ENCODE measurements at places on chromosomes 6 and 20. TPM values are rescaled to one million over a fixed set of nuclear protein-coding genes. Genes with fewer than 3 reads are reported as not detected.

DNA sequence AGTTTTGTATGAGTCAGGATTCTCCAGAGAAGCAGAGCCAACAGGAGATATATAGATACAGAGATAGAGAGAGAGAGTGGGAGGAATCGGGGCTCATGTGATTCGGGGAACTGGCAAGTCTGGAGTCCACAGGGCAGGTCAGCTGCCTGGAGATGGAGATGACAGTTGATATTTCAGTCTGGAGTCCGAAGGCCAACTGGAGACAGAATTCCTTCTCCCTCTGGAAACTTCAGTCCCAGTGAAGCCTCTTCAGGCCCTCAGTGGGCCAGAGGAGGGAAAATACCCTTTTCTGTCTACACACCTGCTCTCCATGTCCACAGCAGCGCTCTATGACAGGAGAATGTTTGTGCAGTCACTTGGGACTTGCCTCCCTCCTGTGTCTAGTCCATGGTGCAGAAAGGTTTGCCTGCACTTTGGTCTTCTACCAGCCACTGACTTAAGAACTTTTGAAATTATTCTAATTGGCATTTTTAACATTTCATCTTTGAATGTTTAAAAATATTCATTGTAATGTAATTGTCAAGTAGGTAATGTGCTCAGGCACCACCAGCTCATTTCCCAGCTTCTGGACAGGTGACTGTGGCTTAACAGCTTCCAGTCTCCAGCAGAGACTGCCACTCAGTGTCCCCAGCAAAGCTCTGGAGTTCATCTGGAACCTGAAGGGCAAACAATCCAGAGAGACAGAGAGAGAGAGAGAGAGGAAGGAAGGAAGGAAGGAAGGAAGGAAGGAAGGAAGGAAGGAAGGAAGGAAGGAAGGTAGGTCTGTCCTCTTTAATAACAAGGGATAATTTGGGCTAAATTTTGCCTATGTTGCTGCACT is 43.8 kb upstream of the AFDN start:
- no peak for ATAC-seq

DNA sequence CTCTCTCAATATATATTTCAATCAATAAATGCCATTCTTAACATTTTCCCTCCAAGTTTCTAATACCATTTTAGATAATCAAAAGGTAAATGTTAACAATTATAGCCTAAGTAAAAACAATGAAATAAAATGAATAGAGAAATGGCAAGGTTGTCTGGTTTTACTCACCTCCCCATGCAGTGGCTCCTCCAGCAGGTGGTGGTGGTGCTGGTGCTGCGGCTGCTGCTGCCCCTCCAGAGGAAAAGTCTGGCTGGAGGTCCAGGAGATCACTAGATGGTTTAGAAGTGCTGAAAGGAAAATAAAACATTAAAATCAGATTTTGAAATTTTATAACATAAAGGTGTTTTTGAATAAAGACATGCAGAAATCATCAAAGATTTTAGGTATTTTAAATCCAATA is 93.2 kb downstream of the PRSS35 start:
- ATAC-seq, result no peak

GRCh38 chr20:20014659-20015058 is 2.5 kb upstream of the NAA20 start:
- ATAC-seq, result no peak

GRCh38 chr6:144181639-144182038 is 31.3 kb downstream of the STX11 start:
- ATAC-seq, result no peak

DNA sequence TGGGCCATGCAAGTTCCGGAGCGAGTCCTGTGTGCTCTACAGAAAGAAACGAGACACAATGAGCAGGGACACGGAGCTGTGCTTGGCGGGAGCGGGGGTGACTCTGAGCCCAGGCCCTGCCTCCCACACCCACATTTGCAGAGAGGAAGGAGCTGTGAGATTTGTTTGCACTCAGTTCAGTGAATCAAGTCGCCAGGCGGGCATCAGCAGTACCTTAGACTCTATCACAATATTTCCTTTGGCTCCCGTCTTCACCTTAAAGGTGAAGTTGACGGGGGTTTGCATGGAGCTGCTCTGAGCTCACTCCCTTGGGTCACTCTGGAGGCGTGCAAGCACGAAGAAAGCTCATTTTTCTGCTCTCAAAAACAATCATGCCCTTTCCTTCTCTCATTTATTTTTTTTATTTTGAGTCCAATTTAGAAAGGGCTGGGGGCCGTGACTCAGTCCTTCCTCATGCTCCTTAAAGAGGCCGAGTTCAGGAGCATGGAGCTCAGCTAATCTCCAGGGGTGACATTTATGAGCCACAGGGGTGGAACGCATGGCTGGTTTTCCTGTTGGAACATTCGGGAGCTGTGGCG is 188.2 kb downstream of the NFATC2 start:
- no peak for ATAC-seq

DNA sequence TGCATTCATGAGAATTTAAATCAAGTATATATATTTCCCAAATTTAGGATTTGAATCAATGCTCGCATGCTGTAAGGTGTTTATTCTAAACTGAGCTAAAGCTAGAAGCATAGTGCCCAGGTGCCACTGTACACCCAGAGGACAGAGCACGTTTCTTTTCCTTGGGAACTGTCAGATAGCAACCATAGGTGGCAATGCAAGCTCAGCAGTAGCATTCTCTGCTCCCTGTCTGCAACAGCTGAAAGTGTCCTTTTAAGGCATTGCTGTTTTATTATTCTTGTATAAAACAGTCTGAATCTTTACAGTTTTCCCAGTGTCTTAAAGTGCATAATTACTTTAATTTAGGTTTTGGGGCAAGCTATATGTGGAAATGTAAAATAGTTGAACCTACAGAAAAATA is 443.4 kb upstream of the MMS22L start:
- no peak for ATAC-seq

GRCh38 chr20:49446808-49447207 is 35.7 kb downstream of the KCNB1 start:
- ATAC-seq, result peak; percentile 25

- no peak for ATAC-seq
Measured at GRCh38 chr6:25253351-25253750, 25.8 kb upstream of the CARMIL1 start.

DNA sequence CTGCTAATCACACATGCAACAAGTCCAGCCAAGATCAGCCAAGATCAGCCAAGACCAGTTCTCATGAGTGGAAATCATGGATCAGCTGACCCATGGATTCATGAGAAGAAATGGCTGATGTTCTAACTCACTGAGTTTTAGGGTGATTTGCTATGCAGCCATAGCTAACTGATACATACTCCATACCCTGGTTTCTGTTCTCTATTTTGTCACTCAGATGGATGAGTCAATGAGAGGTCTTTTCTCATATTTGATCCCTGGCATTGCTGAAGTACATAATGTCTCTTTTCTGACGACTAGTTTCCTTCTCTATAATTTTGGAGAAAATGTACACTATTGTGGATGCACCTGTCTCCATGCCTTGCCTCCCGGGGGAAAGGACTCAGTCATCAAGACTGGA is 118.4 kb upstream of the LY86 start:
- no peak for ATAC-seq

SLCO4A1 gene
- total RNA-seq, result 13.7 TPM

SLC22A23 gene
- total RNA-seq, result 36.3 TPM

SLC17A1 gene
- total RNA-seq, result not detected

CFB gene
- 36.1 TPM for total RNA-seq

C20orf96 gene
- total RNA-seq, result 2.0 TPM

KCNK15 gene
- total RNA-seq, result 1.0 TPM

MOG gene
- total RNA-seq, result not detected

ANGPT4 gene
- 0.08 TPM for total RNA-seq
